ENCODE measurements at places on chromosomes 12 and 14.

- DNase-seq: no peak
Observed at GRCh38 chr12:57489157-57489641, 1.3 kb downstream of the MARS1 start.

DNA sequence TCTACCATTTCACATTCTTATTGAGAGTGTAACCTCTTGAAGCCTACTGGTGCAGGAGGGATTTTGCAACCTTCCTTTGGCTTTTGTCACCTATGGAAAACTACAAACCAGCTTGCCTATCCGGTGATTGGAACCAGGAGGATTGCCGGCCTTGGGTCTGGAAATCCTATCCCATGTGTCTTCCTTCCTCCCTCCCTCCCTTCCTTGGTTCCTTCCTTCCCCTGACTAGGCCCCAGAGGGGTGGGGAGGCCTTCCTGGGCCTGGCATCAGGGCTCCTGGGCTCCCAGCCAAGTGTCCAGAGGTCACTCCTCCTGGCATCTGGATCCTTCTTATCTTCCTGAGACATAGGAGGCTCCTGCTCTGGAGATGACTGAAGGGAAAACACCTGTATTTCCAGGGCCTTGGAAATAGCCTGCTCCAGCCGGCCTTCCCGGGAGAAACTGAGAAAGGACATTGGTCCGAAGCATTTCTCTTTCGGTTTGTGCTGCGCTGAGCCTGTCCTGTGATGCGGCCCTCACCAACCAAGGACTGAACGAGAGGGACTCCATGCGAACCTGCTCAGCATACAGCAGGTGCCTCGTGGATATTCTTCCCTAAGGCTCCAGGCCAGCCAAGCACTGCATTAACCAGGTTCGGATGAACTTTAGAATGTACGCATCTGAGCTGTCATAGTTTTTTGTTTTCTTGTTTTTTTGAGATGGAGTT lies 43.4 kb downstream of the PSMA6 start:
- peak; percentile 36 for DNase-seq

DNA sequence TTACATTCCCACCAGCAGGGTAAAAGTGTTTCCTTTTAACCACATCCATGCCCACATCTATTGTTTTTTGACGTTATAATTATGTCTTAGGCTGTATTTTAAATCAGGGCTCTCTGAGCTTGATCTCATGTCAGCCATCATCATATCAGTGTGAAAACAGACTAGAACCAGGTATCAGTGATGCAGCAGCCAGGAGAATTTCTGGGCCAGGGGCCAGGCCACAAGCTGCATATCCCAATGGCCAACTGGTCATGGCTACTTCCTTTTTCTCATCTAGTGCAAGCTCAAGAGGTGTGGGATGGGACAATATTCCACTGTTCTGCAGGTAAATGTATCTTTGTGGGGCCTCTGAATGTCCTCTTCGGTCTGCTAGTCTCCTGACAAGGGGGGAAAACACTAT lies 125.1 kb downstream of the CRADD start:
- no peak for DNase-seq

GRCh38 chr14:24364841-24365240 lies 3.1 kb upstream of the NFATC4 start:
- DNase-seq: no peak

GRCh38 chr14:81633496-81633895 lies 99.8 kb upstream of the SEL1L start:
- no peak for DNase-seq

- DNase-seq: no peak
Observed at GRCh38 chr12:20154052-20154451, 214.3 kb upstream of the PDE3A start.

DNA sequence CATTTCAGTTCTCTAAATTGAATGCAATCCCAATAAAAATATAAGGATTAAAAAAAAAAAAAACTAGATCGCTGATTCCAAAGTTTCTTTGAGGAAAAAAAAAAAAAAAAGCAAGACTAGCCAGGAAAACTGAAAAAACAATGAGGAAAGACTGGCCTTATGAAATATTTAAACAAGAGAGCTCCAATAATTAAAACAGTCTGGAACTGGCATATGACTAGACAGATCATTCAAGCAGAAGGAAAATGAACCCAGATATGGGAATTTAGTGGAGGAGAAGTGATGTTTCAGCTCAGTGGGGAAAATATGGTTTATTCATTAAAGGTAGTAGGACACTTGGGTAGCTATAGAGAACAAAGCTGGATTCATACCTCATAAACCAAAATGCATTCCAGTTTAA lies 42.0 kb upstream of the TBC1D15 start:
- no peak for DNase-seq

DNA sequence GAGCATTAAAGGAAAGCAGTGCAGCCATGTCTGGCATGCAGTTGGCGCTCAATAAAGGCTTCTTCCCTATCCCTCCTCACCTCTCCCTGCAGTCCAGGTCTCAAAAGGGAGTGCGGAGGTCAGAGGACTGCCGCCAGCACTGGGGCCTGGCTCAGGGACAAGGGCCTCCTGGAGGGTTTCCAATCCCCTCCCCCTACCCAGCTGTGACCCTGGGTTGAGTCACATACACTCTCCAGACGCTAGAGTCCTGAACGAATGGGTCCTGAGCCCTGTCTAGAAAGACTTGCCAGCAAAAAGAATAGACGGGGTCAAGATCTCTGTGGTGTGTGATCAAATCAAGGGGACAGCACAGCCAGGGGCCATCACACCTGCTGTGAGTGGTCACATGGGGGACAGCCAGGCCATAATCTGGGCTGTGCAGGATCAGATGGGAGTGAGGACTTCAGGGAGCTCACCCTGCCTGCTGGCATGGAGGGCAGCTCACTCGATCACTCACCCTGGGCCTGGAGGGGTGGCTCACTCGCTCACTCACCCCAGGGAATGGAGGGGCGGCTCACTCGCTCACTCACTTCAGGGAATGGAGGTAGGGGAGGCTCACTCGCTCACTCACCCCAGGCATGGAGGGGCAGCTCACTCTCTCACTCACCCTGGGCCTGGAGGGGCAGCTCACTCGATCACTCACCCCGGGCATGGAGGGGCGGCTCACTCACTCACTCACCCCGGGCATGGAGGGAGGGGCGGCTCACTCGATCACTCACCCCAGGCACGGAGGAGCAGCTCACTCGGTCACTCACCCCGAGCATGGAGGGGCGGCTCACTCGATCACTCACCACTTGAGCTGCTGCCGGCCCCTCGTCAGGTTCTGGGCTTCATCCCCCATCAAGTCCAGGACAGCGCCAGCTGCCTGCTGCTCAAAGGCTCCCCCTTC lies 12.8 kb downstream of the CFAP73 start:
- peak; percentile 79 for DNase-seq

GRCh38 chr12:54059668-54060067 lies 6.0 kb downstream of the HOXC4 start:
- peak; percentile 54 for DNase-seq

GRCh38 chr14:103143506-103143905 lies 20.2 kb downstream of the TNFAIP2 start:
- DNase-seq: no peak

- peak; percentile 91 for DNase-seq
Observed at GRCh38 chr14:101559624-101560533, 1.4 kb upstream of the DIO3 start.

GRCh38 chr12:4246116-4246515 lies 27.4 kb upstream of the CCND2 start:
- no peak for DNase-seq

- no peak for DNase-seq
Observed at GRCh38 chr12:89567691-89568239, 41.9 kb upstream of the POC1B start.

DNA sequence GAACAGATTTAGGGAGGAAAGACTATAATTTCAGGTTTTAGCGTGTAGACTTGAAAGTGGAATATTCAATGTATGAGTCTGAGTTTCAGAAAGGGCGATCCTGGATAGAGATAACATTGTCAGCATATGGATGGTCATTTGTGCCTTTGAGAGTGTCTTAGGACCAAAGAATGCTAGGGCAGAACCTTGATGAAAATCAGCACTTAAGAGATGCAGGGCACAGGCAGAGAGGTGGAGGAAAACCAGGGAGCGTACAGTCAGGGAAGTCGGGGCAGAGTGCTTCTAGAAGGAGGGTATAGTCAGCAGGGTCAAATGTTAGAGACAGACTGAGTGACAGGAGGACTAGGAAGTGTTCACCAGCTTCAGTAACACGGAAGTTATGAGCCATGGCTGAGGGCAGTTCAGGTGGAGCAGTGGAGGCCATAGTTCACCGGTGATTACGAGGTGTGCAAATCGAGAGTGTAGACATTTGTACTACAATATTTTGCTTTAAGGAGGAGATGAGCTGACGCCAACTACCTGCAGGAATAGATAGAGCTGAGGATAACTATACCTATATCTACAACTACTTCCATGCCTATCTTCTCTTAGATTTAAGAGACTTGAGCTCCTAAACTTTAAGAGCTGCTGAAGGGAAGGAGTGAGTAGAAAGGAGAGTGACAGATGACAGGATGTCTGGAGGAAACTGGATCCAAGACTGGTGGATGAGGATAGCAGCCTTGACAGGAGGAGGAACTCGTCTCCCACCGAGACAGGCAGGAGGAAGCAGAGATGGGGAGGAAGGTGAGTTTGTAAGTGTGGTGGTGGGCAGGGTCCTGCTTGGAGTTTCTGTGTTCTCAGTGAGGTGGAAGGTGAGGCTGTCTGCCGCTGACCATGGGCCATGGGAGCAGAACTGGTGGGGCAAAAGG lies 6.5 kb downstream of the CBLN3 start:
- DNase-seq: no peak

- DNase-seq: no peak
Observed at GRCh38 chr12:49622501-49623141, 740 bp upstream of the PRPF40B start.

DNA sequence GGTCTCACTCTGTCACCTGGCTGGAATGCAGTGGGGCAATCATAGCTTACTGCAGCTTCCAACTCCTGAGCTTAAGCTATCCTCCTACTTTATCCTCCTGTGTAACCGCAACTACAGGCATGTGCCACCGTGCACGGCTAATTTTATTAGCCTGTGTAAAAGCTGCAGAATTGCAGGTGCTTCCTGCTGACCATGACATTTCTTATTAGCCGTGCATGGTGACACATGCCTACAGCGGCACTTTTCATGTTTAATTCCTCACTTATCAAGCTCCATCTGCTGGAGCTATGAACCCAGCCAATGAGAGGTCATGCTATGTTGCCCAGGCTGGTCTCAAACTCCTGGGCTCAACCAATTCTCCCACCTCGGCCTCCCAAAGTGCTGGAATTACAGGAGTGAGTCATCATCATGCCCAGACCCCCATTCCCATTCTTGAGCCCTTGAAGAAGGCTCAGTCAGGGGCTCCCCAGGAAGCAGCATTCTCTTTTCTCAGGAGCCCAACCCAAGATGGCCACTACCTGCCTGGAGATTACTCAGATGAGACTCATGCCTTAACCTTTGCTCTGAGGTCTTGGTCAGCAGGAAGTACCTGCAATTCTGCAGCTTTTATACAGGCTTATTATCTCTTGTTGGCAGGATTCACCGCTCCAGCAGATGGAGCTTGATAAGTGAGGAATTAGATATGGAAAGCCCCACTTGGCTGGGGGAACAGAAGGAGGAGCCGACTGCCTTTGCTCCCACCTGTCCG lies 503.2 kb downstream of the MED13L start:
- DNase-seq: no peak

DNA sequence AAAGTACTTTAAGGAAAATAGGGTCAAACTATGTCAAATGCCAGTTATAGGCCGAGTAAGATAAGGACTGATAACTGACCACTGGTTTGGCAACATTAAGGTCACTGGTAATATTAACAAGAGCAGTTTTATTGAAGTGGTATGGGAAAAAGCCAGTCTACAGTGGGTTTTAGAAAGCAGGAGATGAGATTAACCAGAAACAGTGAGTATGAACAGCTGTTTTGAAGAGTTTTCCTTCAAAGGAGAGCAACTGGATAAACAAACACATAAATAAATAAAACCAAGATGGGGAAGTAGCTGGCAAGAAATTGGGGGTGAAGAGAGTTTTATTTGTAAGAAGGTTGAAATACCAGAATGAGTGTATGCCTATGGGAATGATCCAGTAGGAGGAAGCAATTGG lies 30.3 kb downstream of the KITLG start:
- DNase-seq: no peak

GRCh38 chr14:52522581-52523345 lies 29.5 kb downstream of the TXNDC16 start:
- DNase-seq: no peak

DNA sequence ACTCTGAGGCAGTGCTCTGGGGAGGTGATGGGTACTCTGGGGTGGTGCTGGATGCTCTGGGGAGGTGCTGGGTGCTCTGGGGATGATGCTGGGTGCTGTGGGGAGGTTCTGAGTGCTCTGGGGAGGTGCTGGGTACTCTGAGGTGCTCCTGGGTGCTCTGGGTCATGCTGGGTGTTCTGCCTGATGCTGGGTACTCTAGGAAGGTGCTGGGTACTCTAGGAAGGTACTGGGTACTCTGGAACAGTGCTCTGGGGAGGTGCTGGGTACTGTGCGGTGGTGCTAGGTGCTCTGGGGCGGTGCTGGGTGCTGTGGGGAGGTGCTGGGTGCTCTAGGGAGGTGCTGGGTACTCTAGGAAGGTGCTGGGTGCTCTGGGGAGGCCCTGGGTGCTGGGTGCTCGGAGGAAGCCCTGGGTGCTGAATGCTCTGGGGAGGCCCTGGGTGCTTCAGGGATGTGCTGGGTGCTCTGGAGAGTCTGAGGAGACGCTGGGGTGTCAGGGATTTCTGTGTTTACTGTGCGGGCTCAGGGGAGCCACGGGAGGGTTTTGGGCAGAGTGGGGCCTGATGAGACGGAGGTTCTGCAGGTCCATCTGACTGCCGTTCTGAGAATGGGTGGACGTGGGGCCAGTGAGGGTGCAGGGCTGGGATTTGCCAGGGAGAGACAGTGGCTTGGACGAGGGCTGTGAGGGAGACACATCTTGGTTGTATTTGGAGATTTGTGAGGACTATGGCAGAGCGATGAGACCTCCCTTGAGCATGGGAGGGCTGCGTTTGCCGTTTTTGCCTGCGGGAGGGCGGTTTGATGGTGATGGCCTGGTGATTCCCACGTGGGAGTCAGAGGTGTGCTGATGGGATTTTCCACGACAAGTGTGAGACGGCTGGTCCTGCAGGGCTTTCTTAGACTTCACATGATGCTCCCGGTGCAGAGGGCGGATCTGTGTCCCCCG lies 30.0 kb downstream of the MMP17 start:
- no peak for DNase-seq

DNA sequence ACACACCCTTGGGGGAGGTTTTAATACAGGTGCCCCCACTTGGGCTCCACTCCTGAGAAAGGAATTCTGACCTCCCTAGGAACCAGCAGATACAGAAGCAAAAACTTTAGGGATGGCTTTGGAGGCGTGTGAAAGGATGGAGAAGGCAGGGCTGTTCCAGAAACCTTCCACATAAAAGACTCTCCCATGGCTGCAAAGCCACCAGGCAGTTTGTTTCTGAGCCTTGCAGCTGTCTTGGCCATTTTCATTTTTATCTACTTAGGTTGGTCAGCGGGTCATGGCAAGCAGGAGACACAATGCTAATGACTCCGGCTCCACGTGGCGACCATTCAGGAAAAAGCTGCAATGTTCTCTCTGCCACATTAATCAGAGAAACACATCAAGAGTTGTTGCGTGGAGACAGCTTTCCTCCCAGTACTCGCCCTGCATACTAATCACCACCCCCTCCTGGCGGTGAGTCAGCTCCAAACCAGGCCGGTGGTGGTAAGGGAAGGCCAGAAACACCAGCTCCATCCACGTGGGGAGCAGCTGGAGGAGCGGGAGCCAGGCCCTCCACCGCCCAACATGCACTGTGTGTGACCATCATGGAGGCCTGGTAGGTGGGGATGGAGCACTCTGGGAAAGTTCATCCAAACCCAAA lies 30.9 kb upstream of the IRF2BPL start:
- no peak for DNase-seq

- DNase-seq: no peak
Observed at GRCh38 chr12:7376196-7376595, 67.8 kb downstream of the CD163L1 start.

All from SK-N-SH (cell line).